Activated T-helper 1 cell treated with anti-CD3 and anti-CD28 coated beads, Interleukin-2, amount 50 U/mL, for 16 hours (primary cell): ENCODE measurements at places on chromosomes 2 and 18.

- no peak for DNase-seq
Measured at GRCh38 chr2:14134771-14135170, 497.7 kb upstream of the LRATD1 start.

GRCh38 chr2:50263728-50264127 lies 768.2 kb downstream of the NRXN1 start:
- DNase-seq: no peak

- DNase-seq: no peak
Measured at GRCh38 chr2:233209533-233210171, 41.8 kb upstream of the ATG16L1 start.

DNA sequence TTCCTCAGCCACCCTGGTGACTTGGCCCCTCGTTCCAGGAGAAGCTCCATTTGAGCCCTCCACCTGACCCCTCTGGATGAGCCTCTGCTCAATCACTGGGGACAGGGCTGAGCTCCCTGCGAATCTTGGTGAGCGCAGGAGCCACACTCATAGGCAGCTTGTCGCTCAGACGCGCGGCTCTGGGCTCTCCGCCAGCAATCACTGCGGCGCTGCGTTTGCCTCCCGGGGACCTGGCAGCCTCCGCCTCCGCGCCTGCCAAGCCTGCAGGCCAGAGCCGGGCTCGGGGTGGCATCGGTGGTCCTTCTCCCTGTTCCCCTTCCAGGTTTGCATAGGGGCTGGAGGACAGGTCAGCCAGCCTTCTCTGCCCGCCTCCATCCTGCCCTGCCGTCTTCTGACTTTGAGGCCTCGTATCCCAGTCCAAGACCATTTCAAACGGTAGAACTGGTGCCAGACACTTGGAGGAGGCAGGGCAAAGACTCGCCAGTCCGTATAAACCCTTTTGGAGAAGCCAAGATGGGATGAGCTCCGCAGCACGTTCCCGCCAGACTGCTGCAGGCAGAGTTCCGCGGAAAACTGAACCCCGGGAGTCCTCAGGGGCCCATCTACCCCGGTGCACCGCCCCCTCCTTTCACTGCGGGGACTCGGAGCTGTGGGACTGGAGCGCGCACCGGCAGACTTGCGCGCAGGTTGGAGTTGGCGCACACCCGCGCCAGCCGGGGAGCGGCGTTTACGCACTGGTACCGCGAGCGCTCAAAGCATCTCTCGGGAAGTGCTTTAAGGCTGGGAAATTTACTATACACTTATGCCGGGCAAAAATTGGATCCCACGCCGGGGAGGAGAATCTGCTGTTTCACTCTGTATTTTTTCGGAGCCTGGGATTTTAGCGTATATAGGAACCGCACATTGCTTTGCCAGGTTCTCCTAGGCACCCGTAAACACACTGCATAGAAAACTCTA lies 1.1 kb upstream of the TACR1 start:
- no peak for DNase-seq

DNA sequence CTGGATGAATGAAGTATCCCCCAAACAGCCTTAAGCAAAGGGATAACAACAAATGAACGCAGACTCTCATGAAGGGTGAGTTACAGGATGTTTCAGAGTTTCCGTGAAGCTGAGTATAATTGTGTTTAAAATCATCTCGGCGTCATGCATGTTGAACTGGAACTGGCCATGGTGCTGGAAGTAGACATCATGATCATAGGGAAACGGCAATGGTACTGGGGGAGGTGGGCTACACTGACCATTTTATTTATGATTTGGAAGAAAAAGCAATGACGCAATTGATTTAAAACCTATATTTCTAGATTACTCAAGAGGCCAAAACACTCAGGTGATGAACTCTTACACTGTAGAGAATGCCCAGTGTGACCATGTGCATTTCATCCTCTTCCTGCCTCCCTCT lies 387.9 kb upstream of the MYT1L start:
- DNase-seq: no peak

DNA sequence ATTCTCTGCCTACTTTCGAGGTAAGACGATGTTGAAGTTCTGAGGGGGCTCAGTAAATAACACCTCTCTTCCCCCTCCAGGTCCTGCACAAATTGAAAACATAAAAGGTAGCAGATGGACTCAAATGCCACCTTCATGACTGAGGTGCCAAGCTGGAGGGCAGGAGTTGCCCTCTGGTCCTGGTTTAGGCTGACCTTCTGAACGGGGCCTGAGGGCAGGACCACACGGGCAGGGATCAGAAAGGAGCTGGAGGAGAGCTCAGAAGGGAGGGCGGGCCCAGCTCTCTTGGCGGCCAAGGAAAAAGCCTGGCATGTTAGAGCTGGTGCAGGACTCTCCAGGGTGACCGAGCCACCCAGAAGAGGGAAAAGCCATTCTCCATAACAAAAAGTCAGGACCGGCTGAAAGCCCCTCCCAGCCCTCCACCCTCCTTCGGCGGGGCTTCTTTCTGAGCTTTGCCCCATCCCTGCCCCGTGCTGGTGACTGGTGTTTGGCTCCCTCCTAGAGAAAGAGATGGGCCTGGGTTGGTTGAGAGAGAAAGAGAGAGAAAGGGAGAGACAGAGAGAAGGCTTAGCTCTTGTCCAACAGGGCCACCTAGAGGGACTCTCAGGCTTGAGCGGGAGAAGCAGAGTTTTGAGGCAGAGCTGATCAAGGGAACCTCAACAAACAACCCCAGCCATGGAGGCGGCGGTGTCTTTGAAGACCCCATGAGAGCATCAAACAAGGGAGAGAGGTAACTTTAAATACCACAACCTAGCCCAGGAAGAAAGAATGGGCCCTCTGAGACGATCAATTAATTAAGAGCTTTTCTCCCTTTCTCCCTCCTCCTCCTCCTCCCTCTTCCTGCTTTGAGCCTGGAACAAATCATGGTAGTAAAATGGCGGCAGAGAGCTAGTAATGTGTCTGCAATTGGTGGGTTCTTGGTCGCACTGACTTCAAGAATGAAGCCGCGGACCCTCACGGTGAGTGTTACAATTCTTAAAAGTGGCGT lies 50.8 kb downstream of the WIPF1 start:
- DNase-seq: no peak

DNA sequence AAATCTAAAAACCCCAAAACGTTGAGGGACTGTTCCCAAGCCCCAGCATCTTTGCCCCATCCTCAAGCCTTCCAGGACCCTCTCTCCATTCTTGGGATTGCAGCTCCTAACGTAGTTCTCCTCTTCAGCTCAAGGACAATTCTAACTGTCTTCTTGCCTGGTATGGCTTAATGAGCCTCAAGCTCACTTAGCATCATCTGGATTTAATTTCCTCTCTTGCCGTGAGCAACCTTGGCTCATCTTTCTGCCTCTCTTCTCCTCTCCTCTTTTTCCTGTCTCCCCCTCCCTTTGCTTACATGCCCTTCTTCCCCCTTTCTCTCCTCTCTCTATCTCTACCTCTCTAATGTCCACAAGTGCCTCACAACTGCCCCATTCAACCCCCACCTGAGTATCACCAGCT lies 44.2 kb downstream of the TACR1 start:
- DNase-seq: no peak

DNA sequence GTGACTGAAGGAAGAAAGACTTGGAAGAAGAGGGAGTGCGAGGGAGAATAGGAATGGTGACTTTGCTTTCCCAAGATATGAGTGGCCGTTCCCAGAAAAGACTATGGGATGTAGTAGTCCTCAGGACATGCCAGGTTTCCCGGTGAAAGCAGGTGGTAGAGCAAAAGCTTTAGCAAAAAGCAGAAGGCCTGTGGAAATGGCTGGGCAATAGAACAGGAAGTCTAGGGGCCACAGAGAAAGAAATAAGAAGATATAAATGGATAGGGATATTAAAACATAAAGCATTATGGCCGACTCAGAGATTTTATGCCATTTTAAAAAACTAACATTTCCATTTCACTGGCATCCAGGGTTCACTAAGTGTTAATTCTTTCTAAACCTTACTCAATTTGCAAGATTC lies 1.2 kb upstream of the SERPINB13 start:
- no peak for DNase-seq

- no peak for DNase-seq
Measured at GRCh38 chr2:199230091-199230490, 227.6 kb downstream of the SATB2 start.

GRCh38 chr2:63488118-63488713 lies 100.1 kb downstream of the WDPCP start:
- DNase-seq: no peak

- DNase-seq: no peak
Measured at GRCh38 chr18:46346896-46347630, 242.9 kb downstream of the HAUS1 start.

GRCh38 chr2:162565666-162566065 lies 221.7 kb downstream of the GCA start:
- DNase-seq: no peak

GRCh38 chr2:208013285-208014178 lies 11.8 kb downstream of the PLEKHM3 start:
- no peak for DNase-seq

- DNase-seq: no peak
Measured at GRCh38 chr2:165044505-165045303, 89.4 kb upstream of the SLC38A11 start.

- DNase-seq: no peak
Measured at GRCh38 chr2:43082903-43083677, 143.3 kb downstream of the ZFP36L2 start.

DNA sequence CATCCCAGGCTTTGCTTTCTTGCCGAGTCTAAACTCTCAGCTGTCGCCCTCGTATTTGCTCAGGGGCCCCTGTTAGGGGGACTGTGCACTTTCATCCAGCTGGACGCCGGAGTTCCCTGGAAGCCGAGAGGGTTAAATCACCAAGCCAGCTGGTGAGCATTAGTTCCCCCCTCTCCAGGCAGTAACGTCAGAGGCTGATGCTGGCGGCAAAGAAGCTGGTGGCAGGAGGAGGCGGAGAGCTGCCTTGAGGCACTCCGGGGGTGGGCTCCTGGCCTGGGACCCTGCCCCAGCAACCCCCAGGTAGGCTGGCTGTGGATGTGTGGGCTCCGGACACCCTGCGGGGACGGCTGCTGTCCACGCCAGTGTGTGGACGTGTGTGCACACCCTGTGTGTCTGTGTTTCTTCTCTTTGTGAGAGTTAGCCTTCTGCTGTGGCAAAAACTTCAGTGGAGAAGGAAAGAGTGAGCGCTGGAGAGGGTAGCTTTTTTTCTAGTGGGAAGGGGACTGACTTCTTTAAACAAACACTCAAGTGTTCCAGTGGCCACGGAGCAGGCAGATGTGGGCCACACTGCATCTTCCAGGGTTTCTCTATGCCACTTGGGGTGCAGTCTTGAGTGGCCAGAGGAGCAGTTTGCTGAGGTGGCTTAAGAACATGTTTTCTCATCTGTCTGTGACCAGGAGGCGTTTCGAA lies 84.7 kb downstream of the GLI2 start:
- DNase-seq: no peak

- DNase-seq: no peak
Measured at GRCh38 chr2:100104718-100105677, 37.4 kb downstream of the AFF3 start.

DNA sequence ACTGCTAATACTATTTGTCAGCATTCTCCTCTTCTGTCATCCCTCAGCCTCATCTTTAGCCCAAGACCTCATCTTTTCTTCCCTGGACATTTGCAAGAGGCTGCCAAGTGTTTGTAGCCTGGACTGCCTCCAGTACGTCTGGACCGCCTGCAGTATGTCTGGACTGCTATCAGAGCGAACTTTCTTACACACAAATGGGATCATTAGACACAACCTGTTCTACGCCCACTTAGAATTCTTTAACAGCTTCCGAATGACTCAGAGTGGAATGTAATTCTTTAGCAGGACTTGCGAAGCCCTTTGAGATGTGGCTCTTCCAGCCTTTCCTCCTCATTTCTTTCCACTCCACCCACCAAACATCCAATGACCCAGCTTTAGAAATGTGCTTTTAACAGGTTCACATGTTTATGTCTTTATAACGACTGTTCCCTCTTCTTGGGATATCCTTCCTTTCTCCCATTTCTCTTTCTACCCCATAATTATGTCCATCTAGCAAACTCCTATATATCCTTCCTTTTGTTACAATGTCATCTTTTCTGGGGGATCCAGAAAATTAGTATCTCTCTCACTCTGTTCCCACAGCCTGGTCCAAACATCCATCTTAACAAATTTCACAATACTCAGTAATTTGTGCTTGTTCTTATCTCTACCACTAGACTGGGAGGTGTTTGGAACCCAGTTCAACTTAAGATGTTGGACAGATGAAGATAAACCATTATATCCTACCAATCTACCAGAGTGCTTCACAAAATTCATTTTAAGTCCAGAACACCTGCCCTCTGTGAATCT lies 171.3 kb upstream of the PGAP1 start:
- no peak for DNase-seq

GRCh38 chr2:23434721-23435121 lies 49.7 kb downstream of the KLHL29 start:
- DNase-seq: no peak

DNA sequence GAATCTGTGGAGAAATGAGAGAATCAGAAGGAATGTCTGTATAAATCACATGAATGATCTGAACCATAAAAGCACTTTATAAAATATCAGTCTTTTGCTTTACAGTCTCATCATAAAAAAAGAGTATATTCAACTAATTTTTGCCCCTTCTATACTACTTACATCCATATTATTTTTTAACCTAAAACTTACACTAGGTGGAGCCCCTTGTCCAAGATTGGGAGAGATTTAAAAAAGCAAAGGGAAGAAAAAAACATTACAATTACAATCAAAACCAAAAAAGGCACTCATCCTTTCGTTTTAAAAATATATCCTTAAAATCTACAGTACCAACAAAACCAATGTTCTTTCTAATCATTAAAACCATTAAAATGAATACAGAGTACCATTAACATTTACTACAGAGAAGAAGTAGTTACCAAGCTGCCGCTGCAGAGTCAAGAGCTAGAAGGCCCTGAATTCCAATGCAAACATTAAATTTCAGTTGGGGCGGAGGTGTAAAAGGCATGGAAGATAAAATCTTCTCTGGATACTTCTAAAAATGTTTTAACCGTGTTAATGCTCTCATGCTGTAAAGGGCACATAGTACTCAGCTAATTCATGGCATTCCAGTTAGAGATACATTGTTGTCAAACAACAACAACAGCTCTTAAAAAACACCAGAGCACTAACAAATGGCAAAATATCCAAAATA lies 56.7 kb upstream of the EPB41L3 start:
- DNase-seq: no peak

DNA sequence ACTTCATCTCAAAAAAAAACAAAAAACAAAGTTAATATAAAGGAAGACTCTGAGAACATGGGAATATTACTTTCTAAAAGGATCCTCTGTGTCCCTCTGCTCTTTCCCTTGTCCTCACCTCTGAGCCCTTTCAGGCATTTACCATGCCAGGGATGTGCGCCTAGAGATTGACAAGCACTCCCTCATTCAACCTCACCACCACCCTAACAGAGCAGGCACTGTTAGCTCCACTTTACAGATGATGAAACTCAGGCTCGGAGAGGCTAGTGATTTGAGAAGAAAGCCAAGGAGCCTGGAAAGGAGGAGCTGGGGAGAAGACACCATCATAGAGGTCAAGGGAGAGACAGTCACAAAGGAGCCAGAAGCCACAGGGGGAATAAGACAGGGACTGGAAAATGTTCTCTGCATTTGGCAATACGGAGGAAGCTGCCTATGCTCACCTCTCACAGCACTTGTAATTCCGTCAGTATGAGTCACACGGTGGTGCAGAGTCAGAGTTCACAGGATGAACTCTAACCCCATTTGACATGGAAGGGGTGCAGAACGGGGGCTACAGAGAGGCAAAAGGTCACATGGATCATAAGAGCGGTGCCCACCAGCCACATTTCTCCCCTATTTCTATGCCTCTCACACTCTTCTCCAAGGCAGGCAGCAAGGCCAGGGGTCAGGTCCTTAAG lies 101.8 kb upstream of the NFU1 start:
- DNase-seq: no peak
